Coronary artery (tissue), 2 donors: ENCODE measurements at places on chromosomes 12 and 14.
A peak's percentile ranks its signal among the peaks of the same experiment; 100 is the strongest.

GRCh38 chr14:55712491-55712890, 132.5 kb downstream of the KTN1 start:
- DNase-seq: no peak

DNA sequence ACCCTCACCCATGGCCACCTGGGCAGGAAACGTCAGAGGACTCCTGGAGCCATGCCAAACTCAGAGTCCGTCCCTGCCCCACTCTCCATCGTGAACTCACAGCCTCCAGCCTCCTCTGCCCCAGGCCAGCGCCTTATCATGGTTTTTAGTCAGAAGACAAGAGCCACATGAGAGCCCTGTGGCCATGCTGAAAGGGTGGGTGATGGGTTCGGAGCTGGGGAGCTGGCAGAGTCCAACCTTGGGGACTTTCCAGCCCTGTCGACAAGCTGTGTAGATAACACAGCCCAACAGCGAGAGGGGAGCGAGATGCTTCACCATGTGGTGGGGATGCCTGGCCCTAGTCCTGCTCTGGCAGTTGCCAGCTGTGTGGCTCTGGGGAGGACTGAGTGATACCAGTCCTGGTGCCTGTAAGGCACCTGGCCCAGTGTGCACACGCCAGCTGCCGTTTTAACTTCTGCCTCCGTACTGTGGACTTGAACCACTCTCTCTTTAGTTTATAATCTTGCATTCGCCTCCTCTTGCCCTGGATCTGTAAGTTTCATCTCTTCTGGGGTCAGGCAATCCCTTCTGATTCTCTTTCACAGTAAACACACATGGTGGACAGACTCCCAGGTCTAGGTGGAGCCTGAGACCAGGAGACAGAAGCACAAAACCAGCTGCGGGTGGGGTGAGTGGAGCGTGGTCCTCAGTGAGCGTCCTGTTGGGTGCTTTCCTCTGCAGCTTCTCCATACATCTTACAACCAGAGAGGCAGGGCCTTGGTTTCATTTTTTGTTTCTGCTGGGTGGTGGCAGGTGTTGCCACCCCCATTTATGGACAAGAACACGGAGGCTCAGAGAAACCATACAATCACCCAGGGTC, 55.3 kb downstream of the RIN3 start:
- no peak for DNase-seq

DNA sequence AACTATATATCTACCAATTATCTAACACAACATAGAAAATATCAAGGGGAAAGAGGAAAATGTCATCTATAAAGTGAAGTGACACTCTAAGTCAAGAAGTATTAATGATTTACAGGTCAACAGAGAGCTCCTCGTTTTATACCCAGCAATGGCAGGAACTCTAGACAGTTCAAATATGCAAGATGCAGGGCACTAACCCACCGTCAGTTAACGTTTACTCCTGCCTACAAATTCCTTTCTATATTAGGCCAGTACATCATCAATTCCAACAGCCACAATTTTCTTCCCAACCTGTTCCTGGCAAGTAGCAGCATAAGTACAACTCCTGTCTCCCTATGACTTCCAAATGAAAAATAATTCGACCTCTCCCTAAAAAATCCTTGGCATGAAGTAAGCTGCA, 9.0 kb upstream of the KANSL2 start:
- no peak for DNase-seq

DNA sequence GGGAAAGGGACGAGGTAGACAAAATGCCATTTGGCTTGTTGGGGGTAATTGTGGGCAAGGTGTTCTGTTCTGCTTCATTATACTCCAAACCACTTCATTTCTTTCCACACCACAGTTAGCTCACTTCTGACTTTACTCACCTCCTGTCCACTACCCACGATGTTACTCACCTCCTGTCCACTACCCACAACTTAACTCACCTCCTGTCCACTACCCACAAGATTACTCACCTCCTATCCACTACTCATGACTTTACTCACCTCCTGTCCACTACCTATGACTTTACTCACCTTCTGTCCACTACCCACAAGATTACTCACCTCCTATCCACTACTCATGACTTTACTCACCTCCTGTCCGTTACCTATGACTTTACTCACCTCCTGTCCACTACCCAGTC, 10.1 kb upstream of the TWF1 start:
- DNase-seq: no peak

- DNase-seq: no peak
Observed at GRCh38 chr12:15192720-15193119, 28.5 kb downstream of the RERG start.

- DNase-seq: no peak
Observed at GRCh38 chr12:124057691-124058090, 84.7 kb downstream of the ZNF664 start.

DNA sequence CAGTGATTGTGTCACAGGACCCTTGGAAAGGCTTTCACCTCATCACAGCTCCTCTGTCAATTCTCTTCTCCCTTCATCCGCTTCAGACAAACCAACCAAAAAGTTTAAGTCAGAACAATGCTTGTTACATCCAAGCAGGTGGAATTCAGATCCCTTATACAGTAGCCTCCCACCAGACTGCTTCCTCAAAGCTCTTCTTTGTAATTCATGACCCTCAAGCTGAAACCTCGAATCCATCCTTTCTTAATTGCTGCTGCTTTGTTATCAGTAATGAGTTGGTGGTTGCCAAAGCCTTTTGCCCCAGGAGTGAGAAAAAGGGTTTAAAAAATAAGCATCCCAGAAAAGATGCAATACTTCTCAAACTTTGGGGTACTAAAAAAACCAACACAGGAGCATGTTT, 9.5 kb downstream of the BEST3 start:
- no peak for DNase-seq

GRCh38 chr12:58067610-58068387, 126.4 kb downstream of the ATP23 start:
- no peak for DNase-seq

DNA sequence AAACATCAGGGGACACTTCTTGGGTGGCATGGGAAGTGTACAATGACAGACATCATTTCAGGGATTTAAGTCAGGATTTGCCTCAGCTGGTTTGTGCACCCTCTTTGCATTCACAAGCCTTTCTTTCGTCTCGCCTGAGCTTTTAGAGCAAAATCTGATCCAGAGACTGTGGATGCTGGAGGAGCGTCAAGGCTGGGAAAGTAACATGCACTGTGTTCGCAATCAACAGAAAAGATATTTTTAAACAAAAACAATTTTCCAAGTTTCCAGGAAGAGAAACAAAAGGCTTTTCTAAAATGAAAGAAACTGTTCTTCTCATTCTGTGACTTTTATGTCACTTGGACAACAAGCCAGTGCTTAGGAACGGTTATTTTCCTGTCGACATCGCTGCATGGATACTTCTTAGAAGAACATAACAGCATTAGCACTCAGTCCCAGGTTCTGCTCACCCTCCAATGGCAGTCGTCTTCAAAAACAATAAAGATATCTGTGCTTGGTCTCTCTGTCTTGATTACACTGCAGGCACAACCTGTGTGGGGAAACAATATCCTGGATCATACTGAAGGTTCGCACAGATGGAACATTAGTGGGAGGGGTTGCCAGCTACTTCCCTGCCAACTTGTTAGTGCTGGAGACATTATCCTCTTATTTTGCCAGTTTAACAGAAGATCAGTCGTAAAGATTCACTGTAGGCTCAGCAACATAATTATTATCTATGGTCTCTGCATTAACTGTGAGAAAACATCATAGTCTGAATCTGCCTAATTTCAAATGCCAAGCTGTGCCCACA, 403.3 kb upstream of the ATP2B1 start:
- no peak for DNase-seq

GRCh38 chr12:79841878-79842265, 93.0 kb downstream of the PPP1R12A start:
- DNase-seq: no peak

GRCh38 chr12:117031843-117032592, 67.2 kb downstream of the TESC start:
- peak; percentile 58 for DNase-seq

DNA sequence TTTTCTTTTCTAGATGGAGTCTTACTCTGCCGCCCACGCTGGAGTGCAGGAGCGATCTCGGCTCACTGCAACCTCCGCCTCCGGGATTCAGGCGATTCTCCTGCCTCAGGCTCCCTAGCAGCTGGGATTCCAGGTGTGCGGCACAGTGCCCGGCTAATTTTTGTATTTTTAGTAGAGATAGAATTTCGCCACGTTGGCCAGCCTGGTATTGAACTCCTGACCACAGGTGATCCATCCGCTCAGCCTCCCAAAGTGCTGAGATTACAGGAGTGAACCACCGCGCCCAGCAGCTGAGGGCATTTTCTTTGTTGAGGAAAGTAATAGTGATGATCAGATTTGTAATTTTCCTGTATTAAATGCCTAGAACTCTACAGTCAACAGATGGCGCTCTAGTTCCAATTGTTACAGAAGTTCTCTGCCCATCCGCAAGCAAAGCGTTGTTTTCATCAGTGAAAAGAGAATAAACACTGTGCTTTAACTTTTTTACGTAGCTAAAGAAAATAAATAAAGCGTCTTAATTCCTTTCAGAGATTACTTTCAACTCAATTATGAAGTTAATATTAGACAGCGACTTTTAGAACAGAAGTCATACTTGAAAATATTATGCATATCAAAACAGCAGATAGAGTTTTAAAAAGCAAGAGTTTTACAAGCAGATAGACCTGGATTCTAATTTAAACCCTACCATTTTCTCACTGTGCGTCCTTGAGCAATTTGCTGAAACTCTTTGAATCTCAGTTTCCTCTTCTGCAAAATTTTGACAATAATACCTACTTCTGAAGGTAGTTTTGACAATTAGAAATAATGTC, 335.1 kb downstream of the DUSP6 start:
- no peak for DNase-seq

DNA sequence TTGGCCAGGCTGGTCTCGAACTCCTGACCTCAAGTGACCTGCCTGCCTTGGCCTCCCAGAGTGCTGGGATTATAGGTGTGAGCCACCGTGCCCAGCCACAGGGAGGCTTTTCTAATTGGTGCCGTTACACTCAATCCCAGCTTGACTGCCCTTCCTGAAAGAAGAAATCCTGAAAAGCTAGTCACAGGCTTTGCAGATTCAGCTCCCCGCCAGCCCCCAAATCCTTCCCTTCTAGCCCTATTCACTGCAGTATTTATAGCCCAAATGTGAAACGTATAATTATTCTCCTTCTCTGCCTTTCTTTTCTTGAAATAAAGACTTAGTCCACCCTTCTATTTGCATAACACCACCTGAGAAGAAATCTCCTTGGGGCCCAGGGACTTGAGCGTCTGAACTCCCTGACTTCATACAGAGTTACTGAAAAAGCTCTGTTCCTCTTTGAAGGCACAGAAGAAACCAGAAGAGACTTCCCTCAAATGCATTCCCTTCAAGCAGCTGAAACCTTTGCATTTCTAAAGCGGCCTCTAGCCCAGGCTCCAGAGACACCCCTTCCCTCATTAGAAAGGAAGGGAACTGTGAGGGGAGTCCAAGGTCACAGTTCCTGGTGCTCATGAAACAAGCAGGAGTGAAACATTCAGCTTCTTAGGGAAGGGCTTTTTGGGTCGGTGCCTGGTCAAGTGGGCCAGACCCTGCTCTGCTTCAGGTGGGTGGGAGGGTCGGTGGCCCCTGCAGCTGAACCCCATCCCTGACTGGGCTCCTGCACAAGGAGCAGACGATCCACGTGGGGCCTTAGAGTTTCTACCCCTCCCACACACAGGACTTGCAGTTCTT, 42.3 kb upstream of the BATF start:
- DNase-seq: no peak

DNA sequence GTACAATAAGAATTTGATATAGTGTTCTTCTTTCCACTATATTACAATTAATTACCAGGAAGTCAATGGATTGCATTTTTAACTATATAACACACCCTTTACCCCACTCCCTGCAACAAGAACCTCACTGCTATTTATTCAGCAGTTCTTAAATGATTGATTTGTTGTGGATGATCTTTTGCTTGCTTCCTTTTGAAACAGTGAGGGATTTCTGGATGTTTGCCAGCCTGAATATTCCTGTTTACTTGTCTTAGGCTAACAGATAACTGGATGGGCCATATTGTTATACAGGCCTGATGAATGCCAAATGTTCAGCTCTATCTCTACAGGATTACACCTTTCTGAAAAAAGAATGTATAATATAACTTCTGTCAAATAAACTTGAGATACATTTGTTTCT, 497.6 kb downstream of the APAF1 start:
- DNase-seq: no peak

- no peak for DNase-seq
Observed at GRCh38 chr12:3009780-3010179, 50.6 kb downstream of the TEAD4 start.

- no peak for DNase-seq
Observed at GRCh38 chr14:51145246-51145645, 50.3 kb upstream of the TRIM9 start.

- DNase-seq: no peak
Observed at GRCh38 chr12:122130150-122130549, 43.9 kb downstream of the IL31 start.

DNA sequence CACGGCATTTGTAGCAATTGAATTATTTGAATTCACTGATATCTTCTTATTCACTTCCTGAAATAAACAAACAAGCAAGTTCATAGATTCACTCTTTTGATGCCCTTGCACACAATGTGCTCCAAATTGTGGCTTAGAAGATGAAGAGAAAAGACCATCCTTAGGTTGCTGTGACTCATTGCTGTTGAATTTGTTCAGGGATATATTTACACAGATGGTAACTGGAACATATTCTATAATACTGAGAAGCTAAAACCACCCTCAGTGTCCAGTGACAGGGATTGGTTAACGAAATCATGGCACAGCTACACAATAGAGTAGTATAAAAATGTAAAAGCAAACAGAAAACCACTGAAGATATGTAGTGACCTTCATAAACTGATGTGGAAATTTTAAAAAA, 3.1 kb downstream of the PRB4 start:
- no peak for DNase-seq

GRCh38 chr14:65040666-65041433, 54.2 kb downstream of the FNTB start:
- DNase-seq: no peak

- DNase-seq: no peak
Observed at GRCh38 chr14:101442451-101442850, 118.8 kb upstream of the DIO3 start.

- no peak for DNase-seq
Observed at GRCh38 chr12:131592972-131593371, 117.9 kb upstream of the SFSWAP start.
